ENCODE measurements at places on chromosomes 2 and 18. TPM values are rescaled to one million over a fixed set of nuclear protein-coding genes. Genes with fewer than 3 reads are reported as not detected.

- no peak for DNase-seq
Measured at GRCh38 chr2:68044099-68044498, 18.7 kb downstream of the C1D start.

DNA sequence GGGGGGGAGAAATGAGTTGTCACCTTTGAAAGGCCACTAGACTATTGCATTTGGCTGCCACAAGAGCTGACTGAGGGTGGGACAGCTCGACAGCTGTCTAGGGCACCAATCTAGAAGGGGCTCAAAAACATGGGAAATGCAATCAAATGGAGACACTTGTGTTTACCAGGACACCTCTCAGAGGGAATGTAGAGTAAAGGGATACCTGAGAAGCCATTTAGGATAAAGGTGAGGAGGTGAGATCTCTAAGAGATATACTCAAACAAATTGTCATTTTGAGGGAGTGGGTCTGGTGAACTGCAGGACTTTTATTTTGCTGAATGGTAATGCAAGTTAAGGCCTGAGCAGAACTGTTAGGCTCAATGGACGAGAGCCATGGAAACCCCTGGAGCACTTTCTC lies 159.8 kb downstream of the DDX1 start:
- no peak for DNase-seq

Gene TDRD15
- polyA plus RNA-seq, result not detected

GRCh38 chr18:25921677-25922421 lies 168.6 kb downstream of the SS18 start:
- no peak for DNase-seq

Gene ITGA4
- 23.2 TPM for polyA plus RNA-seq

GRCh38 chr2:233358947-233359346 lies 4.7 kb downstream of the DGKD start:
- DNase-seq, result no peak

- no peak for DNase-seq
Measured at GRCh38 chr18:42271647-42272414, 316.8 kb downstream of the PIK3C3 start.

Gene TCF7L1
- 59.0 TPM for polyA plus RNA-seq

GRCh38 chr2:33788044-33788443 lies 188.9 kb upstream of the FAM98A start:
- no peak for DNase-seq

- DNase-seq, result no peak
Measured at GRCh38 chr2:200226451-200227426, 79.8 kb upstream of the SPATS2L start.

- DNase-seq, result no peak
Measured at GRCh38 chr2:63871864-63872263, 30.2 kb downstream of the UGP2 start.

Gene TRIB2
- 84.8 TPM for polyA plus RNA-seq

GRCh38 chr18:55839343-55839742 lies 251.4 kb upstream of the TCF4 start:
- DNase-seq, result no peak

Gene SMCHD1
- 73.2 TPM for polyA plus RNA-seq

- no peak for DNase-seq
Measured at GRCh38 chr2:231667496-231667895, 40.8 kb upstream of the PTMA start.

- no peak for DNase-seq
Measured at GRCh38 chr18:59851784-59852399, 47.9 kb upstream of the PMAIP1 start.

Gene IWS1
- 72.9 TPM for polyA plus RNA-seq

Gene MYO5B
- 9.2 TPM for polyA plus RNA-seq

- DNase-seq, result no peak
Measured at GRCh38 chr18:59426855-59427254, 67.8 kb upstream of the LMAN1 start.

Gene EFEMP1
- polyA plus RNA-seq, result 143 TPM

Gene IL36RN
- polyA plus RNA-seq, result not detected

GRCh38 chr18:67705748-67706147 lies 189.2 kb upstream of the DSEL start:
- no peak for DNase-seq

GRCh38 chr2:176120364-176121189 lies 1.9 kb upstream of the HOXD9 start:
- no peak for DNase-seq
